ENCODE measurements at places on chromosomes 11 and 22.

DNA sequence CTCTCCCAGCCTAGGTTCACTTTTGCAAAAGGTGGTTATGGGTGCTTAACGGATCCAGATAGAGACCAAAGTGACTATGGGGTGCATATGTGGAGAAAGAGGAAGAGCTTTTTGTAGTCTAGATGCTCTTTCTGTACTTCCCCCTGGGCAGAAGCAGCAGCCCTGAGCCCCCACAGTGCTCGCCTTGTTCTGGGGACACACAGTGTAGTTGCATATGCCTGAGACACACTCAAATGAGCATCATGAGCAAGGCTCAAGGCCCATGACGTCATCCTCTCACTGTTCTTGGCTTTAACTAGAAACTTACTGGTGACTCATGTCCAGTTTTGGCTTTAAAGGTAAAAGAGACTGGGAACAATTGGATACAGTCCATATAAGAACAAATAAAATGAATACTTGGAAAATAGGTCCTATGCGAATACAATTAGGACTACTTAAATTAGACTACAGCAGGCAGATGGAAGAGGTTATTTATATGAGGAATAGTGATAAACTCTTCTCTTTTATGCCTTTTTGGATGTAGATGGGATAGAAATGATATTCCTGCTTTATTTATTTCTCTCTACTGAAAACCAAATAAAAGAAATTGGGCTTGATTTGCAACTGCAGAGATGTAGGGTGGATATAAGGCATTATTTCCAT lies 20.1 kb upstream of the PEX26 start:
- no peak for DNase-seq

- no peak for DNase-seq
Measured at GRCh38 chr22:24772493-24773220, 1.9 kb downstream of the PIWIL3 start.

DNA sequence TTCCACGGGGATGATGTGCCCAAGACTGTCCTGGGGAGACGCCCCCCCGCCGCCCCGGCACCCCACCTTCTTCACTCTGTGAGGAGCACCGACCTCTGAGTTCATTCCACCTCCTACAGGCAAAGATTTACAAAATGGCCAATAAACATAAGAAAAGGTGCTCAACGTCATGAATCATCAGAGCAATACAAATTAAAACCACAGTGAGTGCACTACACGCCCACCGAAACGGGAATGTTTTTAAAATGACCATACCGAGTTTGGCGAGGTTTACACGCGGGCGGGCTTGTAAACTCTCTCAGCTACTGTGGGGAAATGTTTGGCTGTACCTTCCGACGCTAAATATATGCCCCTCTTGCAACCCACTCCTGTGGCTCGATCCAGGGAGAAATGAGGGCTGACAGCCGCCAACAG lies 7.9 kb downstream of the NPTXR start:
- no peak for DNase-seq

DNA sequence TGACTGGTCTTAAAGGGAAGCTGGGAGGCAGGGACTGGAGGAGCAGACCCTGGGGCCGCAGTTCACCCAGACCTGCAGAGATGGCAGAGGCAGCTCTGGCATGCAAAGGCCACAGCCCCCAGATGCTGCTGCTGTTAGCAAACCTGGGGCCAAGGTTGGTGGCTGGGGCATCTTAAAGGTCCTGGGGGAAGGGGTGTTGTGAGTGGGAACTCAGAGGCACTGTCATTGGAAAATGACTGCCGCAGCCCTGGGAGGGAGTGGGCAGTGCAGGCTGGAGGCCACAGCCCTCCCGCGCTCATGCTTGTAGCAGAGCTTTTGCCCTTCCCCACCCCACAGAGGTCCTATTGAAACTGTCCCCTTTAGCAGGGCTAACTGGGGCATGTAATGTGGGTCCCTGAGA lies 111.8 kb downstream of the CTTN start:
- no peak for DNase-seq

GRCh38 chr11:75667831-75668450 lies 897 bp downstream of the MAP6 start:
- DNase-seq: peak; percentile 59

DNA sequence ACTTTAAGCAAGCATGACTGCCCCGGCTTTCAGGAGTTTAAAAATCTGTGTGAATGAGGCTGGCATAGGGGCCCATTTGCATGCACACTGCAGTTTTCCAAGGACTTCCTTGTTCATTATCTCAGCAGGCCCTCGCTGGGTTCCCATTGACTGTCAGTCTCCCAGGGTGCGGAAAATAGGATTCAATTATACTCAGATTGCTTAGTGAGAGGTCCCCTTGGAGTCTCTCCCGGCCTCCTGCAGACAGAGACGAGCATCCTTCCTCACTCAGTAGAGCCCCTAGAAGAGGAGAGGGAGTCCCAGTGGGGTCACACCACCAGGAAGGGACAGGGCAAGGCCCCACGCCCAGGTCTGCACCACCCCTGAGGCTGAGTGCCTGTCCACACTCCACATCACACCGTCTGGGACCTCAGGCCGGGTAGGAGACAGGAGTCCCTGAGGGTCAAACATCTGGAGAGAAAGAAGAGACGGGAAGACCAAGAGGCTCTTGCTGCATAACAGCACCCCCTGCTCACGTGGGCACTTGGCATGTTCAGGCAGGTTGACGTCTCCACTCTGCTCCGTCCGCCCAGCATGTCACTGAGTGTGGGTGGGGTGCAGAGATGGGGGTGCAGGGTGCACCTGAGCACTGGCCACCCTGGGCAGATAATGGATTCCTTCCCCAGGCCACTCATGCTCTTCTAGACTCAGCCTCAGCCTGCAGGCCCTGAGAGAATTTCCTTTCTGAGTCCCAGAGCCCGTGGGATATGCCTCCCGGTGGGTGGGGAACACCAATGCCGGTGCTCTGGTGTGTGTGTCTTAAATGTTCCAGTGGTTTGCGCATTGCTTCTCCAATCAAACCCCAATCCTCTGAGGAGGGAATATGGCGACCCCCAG lies 58.8 kb downstream of the MCM5 start:
- no peak for DNase-seq

GRCh38 chr11:102577182-102577581 lies 46.6 kb upstream of the MMP7 start:
- no peak for DNase-seq

- DNase-seq: no peak
Measured at GRCh38 chr11:66146074-66146473, 76.0 kb downstream of the PACS1 start.

GRCh38 chr11:62458212-62459002 lies 39.6 kb downstream of the SCGB1A1 start:
- DNase-seq: no peak

- no peak for DNase-seq
Measured at GRCh38 chr11:14054116-14055107, 91.9 kb downstream of the SPON1 start.

DNA sequence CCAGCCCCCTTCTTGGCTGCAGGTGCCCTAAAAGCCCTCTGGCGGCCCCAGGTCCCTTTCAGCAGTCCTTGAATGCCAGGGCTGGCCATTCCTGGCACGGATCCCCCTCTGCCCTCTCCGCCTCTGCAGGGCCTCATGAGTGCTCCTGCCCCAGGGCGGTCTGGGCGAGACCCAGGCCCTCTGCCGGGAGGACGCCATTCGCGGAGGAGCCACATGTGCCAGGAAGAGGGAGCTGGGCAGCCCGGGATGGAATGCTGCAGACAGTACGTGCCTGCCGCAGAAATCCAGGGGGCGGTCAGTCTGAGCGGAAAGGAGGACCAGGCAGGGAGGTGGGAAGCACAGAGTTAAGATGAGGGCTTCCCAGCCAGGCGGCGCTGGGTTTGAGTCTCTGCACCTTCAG lies 2.8 kb downstream of the CABP7 start:
- no peak for DNase-seq

- no peak for DNase-seq
Measured at GRCh38 chr11:2564588-2565425, 120.0 kb downstream of the KCNQ1 start.

- no peak for DNase-seq
Measured at GRCh38 chr11:96329419-96329818, 13.6 kb downstream of the MAML2 start.

DNA sequence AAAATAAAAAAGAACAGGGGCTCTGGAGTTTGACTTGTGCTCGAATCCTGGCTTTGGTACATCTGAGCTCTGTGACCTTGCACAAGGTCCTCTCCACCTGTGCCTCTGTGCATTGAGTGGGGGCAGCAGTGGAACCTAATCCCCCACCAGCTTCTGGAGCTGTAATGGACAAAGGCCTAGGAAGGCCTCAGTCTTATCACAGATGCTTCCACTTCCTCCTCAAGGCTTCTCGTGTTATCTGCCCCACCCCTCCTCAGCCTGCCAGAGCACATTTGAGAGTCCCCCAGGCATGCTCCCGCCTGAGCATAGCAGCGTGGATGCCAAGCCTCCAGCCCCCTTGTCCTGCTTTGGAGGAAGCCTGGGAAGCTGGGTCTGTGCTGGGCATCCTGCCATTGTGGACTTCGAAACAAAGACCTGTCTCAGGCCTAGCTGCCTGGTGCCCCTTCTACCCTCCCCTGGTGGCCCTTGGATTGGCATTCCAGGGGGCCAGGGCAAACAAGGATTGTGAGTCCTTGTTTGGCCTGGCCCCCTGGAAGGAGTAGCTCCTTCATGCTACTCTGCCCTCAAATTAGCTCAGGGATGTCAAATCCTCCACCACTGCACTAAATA lies 15.0 kb downstream of the SLC35E4 start:
- DNase-seq: no peak

DNA sequence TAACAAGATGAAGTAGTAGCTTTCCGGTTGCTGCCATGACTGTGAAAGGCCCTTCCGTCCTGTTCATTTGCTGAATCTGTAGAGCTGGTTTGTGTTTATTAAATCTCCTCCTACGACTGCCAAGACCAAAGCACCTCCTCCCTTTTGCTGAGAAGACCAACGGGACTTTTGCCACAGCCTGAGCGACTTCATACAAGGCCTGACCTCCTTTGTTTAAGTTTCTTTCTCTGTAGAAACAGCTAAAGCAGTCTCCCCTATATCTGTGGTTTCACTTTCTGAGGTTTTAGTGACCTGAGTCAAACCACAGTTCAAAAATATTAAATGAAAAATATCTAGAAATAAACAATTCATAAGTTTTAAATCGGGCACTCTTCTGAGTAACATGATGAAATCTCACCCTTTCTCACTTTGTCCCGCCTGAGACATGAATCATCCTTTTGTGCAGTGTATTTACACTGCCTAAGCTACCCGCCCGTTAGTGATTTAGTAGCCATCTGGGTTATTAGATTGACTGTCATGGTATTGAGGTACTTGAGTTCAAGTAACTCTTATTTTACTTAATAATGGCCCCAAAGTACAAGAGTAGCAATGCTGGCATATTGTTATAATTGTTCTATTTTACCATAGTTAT lies 119.1 kb upstream of the LRRC4C start:
- no peak for DNase-seq

- no peak for DNase-seq
Measured at GRCh38 chr11:77726524-77726923, 88.9 kb upstream of the CLNS1A start.

- peak; percentile 89 for DNase-seq
Measured at GRCh38 chr11:59106363-59107336, at the start of gene FAM111B. TSS of gene FAM111B (plus strand) at chr11:59107237. CDS start at chr11:59109626, 2,389 bp downstream.

DNA sequence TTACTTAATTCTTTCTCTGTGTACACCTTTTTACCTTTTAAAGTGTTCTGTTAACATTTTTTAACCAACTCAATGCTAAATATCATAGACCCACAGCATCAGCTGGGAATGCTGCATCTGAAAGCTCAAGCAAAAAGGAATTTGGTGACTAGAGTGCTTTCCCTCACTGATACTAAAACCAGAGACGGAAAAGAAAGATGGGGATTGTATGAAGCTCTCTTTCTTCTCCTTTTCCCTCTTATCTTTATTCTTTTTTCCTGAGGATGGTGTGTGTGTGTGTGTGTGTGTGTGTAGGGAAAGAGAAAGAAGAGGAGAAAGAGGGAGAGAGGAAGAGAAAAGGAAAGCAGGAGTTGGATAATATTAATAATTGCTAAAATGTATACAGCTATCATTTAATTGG lies 4.1 kb upstream of the SIK2 start:
- no peak for DNase-seq

DNA sequence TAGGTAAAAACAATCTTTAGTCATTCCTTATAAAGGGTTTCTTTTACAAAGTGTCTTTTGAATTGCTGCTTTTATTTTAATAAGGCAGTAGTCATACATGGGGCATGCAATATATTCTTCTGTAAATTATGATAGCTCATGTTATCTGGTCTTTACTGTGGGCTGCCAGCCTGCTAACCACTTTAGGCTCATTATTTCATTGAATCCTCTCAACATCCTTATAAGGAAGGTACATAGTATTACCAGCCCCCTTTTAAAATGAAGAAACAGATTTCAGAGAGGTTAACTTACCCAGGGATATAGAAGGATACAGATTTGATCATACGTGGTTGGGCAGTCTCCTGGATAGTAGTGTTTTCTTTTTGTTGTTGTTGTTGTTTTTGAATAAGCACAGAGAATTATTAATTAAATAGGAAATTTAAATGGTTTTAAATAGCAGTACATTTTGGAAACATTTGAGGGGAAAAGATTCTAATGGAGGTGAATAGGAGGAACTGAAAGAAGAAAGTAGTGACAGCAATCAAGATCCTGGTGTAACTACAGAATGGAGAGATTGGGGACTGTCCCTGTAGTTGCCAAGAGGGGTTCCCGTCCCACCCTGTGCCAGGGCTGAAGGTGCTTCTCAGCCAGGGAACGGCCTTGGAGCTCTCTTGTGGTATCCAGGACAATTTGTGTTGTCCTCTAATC lies 21.0 kb downstream of the SPECC1L start:
- DNase-seq: no peak

DNA sequence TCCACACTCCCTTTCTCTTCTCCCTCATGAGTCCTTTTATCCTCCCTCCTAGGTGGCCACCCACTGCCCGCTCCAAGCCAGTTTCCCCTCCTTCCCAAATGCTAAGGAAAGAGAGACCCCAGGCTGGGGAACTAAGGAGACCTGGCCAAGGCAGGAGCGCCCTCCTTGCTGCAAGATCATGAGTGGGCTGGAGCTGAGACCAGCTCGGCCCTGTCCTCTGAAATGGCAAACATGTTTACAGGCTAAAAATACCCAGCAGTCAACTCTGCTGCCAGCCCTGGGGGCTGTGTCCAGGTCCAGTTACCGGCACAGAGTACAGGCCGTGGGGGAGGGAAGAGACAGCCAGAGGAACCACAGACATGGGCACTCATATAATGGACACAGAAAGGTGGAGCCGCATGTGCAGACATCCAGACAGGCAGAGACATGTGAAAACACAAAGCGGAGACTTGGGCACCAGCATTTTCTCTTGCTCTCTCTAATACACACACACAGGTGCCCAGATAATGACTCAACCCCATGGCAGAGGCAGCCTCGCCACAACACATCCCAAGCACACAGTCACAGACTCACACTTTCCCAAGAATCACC lies 1.2 kb upstream of the AHNAK start:
- DNase-seq: no peak

DNA sequence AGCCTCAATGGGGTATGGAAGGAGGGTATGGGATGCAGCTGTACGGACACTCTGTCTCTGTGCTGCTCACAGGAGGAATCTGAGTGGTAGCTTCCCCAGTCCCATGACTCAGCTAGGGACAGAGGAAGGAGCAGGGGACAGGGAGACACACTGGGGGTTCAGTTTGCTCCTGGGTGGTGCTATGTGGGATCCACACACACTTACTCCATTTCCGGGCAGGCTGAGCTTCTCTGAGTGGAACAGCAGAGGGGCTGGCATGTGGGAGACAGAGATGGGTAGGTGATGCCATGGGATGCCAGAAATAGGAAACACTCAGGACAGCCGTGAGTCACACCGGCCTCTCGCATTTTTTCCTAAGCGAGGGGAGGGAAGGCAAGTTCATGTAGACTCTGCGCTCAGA lies 59.2 kb upstream of the KIRREL3 start:
- no peak for DNase-seq

Measured in activated CD8-positive, alpha-beta memory T cell treated with anti-CD3 and anti-CD28 coated beads, Interleukin-2, amount 10 ng/mL, durations not matched to agents 7 days and 5 days (primary cell).